ENCODE measurements at places on chromosomes 3 and 15.

- DNase-seq, result no peak
Observed at GRCh38 chr15:68335251-68335650, 57.7 kb downstream of the FEM1B start.

- DNase-seq, result no peak
Observed at GRCh38 chr3:61250784-61251173, 473 bp downstream of the FHIT start.

- DNase-seq, result no peak
Observed at GRCh38 chr3:69087030-69087791, 2.5 kb downstream of the ARL6IP5 start.

- DNase-seq, result peak; percentile 50
Observed at GRCh38 chr3:44439499-44440295, 37.8 kb downstream of the ZNF445 start.

- no peak for DNase-seq
Observed at GRCh38 chr3:59803268-59803667, 753.4 kb upstream of the CFAP20DC start.

- no peak for DNase-seq
Observed at GRCh38 chr3:79005084-79005483, 762.7 kb downstream of the ROBO1 start.

GRCh38 chr15:80386151-80386550, 18.0 kb upstream of the ARNT2 start:
- no peak for DNase-seq

- no peak for DNase-seq
Observed at GRCh38 chr3:130755666-130756065, 9.0 kb upstream of the PIK3R4 start.

GRCh38 chr15:66701422-66702034, 508 bp upstream of the SMAD6 start:
- no peak for DNase-seq

- DNase-seq, result no peak
Observed at GRCh38 chr3:168864107-168865021, 768.6 kb upstream of the GOLIM4 start.

DNA sequence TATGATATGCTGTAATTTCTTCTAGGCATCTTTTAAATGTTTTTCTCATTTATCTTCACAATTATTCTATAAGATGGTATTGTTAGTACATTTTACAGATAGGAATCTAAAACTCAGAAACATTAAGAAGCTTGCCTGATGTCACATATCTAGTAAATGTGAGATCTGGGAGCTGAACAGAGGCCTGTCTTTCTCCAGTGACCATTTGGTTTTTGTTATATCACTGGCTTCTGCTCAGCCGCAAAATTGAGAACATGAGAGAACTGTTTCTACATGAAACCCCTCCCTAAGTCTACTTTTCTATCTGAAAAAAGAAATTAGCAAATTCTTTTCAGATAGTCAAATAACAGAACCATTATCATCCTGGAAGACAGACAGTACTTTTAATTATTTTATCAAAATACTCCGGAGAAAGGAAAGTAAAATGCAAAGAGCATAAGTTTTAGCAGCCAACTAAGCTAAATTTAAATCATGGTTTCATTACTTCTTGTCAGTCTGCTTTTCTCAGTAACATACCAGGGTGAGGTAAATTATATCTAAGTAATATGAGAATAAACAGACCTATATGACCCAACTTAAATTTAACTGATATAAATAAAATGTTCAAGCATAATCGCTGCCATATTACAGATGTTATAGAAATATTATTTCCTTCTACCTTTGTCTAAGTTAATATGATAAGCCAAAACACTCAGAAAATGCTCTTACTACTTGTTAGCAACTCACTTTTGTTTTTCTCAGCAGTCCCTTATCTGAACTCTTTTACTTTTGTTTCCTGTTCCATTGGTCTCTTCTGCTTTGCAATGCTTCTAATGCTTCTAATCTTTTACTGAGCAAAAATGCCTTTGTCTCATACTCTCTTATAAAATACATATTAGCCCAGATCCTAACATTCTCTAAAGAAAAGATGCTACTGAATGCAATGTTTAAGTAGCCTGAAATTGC, 68.0 kb upstream of the MBNL1 start:
- DNase-seq, result no peak

- DNase-seq, result no peak
Observed at GRCh38 chr15:77966540-77967234, 110.8 kb downstream of the TBC1D2B start.

- no peak for DNase-seq
Observed at GRCh38 chr15:25331404-25331803, 107.4 kb downstream of the UBE3A start.

- no peak for DNase-seq
Observed at GRCh38 chr3:64223791-64224745, 1.2 kb downstream of the PRICKLE2 start.

- DNase-seq, result no peak
Observed at GRCh38 chr15:80912673-80913072, 76.9 kb downstream of the MESD start.

GRCh38 chr3:56257826-56258225, 210.4 kb downstream of the ERC2 start:
- no peak for DNase-seq

- DNase-seq, result no peak
Observed at GRCh38 chr3:54599716-54600115, 328.1 kb downstream of the LRTM1 start.

GRCh38 chr3:74763830-74764229, 149.4 kb upstream of the CNTN3 start:
- no peak for DNase-seq
